ENCODE measurements at places on chromosomes 11 and 22.

GRCh38 chr11:35786188-35786587, 123.6 kb downstream of the TRIM44 start:
- DNase-seq, result no peak

GRCh38 chr11:75351791-75352587, 528 bp upstream of the ARRB1 start:
- no peak for DNase-seq

GRCh38 chr11:115208808-115209259, 295.4 kb downstream of the CADM1 start:
- DNase-seq, result no peak

- DNase-seq, result no peak
Measured at GRCh38 chr22:40525250-40525884, 111.2 kb downstream of the MRTFA start.

- no peak for DNase-seq
Measured at GRCh38 chr11:34640050-34640923, 19.4 kb downstream of the EHF start.

DNA sequence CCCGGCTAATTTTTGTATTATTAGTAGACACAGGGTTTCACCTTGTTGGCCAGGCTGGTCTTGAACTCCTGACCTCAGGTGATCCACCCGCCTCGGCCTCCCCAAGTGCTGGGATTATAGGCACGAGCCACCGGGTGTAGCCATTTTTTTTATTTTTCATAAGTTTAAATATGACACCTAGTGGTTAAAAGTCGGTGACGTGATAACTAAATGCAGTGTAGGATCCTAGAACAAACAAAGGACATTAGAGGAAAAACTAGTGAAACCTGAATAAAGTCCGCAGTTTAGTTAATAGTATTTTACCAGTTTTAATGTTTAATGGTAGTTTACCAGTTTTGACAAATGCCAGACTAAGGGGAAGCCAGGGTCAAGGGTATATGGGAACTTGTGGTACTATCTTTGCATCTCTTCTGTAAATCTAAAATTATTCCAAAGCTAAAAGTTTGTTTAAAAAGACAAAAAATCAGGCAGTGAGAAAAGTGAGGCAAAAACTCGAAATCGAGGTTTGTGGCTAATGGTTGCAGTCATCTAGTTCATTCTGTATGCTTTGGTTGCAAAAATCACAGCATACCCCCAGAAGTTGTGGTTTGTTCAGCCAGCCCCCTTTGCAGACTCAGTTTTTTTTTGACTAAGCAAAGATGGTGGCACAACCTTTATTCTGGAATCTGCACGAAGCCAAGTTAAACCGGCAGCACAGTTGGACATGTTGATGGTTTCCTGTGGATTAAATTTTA, 29.6 kb downstream of the TOM1 start:
- DNase-seq, result no peak

- DNase-seq, result no peak
Measured at GRCh38 chr22:41862160-41862529, 29.2 kb downstream of the SREBF2 start.

DNA sequence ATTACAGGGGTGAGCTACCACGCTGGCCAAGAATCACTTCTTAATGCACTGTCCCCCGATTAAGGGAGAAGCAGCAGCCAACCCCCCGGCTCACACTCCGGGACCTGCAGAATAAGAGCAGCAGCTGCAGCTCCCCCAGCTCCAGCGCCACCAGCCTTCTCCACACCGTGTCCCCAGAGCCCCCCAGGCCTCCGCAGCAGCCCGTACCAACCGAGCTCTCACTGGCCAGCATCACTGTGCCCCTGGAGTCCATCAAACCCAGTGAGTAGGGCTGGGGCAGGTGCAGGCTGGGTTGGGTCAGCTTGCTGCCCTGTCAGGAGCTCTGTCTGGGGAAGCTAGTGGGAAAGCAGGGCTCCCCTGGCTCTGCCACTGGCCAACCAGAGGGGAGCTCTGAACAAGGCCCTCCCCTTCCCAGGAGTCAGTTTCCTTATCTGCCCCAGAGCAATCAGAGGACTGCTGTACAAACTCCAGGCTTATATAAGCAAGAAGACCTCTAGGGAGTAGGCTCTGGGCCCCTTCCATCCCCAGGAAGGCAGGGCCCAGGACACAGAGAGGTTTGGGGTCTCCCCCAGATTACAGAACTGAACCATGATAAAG, 8.5 kb upstream of the SH3BP1 start:
- DNase-seq, result no peak

DNA sequence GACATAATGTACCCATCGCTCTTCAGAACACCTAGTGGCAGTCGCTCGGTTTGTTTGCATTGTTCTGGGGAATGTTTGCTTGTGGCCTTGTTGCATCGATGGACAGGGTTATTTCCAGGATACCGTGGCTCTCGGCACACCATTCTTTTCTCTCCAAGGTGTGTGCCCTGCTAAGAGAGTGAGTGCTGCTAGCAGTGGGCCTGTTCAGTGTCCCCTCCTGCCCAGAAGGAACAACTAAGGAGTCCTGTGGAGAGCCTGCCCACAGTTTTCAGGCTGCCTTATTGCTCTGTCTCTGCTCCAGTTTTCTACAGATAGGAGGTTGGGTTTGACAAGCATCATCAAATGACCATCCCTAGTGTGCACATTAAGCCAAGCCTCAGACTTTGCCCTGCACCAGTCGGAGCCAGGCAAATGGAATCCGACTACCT, 1.4 kb downstream of the CRY2 start:
- DNase-seq, result no peak

DNA sequence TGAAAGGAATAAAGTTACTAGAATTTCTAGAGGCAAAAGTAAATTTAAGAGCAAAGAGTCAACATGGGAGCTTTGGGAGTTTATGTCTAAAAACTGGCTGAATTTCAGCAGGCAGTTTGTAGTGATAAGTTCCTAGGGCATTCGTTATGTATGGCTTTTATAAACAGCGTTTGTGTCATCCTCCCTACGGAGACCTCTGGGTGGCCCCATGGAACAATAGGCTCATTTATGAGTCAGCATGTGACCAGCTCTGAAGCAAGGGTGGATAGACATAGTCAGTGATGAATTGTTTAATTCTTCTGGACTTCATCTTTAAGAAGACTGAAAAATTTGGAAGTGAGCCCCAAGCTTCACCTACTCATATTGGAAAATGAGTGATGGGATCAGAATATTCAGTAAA, 37.1 kb downstream of the SVIP start:
- DNase-seq, result no peak

GRCh38 chr11:65445604-65446445, 23.2 kb downstream of the NEAT1 start:
- DNase-seq, result no peak

DNA sequence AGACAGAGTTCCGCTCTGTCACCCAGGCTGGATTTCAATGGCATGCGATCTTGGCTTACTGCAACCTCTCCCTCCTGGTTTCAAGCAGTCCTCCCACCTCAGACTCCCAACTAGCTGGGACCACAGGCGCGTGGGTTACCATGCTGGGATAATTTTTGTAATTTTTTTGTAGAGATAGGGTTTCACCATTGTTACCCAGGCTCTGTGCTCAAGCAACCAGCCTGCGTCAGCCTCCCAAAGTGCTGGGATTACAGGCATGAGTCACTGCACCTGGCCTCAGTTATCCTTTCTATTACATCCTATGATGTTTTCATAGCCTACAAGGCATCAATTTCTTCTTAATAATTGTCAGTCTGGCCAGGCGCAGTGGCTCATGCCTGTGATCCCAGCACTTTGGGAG, 36.5 kb downstream of the LRRC74B start:
- DNase-seq, result no peak

DNA sequence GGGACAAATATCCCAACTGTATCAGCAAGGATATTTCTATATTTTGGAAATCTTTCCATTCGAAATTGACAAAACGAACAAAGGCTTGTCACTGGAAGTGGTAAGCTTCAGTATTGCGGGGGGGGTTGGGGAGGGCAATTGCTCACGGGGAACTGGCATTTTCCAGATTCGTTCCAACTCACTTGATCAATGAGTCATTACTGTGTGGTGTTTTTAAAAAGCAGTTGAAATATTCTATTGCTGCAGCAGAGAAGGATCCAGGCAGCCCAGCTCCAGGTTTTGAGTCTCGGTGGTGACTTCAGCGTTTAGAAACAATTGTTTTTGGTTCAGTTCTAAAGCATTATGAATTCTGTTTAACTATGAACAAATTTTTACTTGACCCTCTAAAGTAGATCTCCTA, 33.8 kb upstream of the FBLN1 start:
- no peak for DNase-seq

DNA sequence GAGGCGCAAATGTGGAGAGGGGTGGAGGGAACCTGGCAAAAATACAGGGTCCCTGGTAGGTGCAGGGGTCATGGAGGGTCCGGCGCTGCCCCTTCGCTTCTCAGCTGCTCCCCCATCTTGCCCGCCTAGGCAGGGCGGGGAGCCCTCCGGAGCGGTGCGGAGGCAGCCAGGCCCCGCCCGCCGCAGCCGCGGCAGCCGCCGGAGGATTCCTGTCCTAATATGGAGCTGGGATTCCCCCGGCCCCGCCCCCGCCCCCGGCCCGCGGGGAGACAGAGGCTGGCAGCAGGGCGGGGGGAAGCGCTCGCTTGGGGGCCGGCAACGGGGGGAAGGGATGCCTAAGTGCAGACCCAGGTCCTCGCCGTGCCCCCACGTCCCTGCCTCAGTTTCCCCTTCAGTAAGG, 1.0 kb upstream of the NPAS4 start:
- DNase-seq, result no peak

GRCh38 chr11:43573233-43573632, 107.3 kb upstream of the HSD17B12 start:
- no peak for DNase-seq

DNA sequence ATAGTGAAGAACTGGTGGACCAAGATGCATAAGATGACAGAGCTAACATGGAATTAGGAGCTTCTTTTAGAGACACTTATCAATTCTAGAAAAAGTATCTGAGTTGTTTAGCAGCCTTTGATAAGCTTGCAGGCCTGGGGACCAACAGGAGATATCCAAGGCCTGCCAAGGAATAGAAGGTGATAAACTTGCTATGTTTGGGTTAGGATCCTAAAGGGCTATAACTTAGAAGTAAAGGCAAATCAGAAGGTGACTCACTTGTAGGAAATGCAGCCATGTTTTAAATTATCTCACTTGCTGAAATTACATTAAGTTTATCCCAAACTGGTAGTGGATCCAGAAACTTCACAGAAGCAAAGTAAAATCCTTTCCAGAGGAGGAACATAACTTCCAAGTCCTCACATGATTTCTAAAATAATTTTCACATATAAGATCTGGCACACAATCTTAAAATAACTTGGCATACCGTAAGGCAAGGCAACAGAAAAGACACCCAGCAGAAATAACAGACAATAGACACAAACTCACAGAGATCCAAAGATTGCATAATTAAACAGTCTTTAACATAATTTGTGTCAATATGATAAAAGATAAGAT, 69.6 kb upstream of the TEAD1 start:
- DNase-seq, result no peak

DNA sequence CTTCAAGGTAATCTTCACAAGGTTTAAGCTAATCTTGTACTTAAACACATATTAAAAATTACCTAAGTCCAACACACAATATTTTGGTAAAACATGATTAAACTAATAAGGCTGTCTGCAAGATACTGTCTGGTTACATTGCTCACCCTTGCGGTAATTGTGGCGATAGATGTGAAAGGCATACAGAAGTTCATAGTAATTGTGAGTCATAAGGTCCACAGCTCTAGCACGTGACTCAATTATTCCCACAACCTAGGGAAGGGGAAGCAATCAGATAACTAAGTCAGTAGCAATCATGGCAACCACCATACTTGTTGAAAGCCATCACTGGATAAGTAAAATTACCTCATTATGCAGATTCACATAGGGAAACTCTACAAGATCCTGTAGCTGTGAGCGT, 30.5 kb upstream of the FNBP4 start:
- DNase-seq, result peak; percentile 58

DNA sequence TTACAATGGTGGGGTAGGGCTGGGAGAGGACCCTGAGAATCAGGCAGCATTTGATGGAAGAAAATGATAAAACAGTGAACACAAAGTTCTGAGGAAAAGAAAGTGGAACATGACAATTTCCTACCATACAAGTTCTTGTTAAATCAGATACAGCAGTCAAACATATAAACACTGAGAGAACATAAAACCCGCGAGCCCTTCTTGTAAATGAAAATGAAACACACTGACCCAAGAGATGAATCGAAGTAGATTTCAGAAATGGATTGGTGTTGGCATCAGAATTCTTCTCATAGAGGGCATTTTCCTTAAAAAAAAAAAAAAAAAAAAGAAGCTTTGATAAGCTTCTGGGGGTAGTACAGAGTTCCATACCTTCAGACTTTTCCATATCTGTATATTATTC, 134.7 kb upstream of the TMEM45B start:
- no peak for DNase-seq

- no peak for DNase-seq
Measured at GRCh38 chr11:364991-365725, 4.1 kb upstream of the B4GALNT4 start.

- DNase-seq, result peak; percentile 40
Measured at GRCh38 chr11:18243783-18244362, 4.6 kb downstream of the SAA2 start.

GRCh38 chr22:47927648-47928210, 1165.3 kb downstream of the TBC1D22A start:
- DNase-seq, result no peak

- DNase-seq, result no peak
Measured at GRCh38 chr11:63770763-63771162, 2.2 kb upstream of the ZFTA start.

GRCh38 chr11:17736930-17737817, 2.6 kb downstream of the KCNC1 start:
- DNase-seq, result no peak

DNA sequence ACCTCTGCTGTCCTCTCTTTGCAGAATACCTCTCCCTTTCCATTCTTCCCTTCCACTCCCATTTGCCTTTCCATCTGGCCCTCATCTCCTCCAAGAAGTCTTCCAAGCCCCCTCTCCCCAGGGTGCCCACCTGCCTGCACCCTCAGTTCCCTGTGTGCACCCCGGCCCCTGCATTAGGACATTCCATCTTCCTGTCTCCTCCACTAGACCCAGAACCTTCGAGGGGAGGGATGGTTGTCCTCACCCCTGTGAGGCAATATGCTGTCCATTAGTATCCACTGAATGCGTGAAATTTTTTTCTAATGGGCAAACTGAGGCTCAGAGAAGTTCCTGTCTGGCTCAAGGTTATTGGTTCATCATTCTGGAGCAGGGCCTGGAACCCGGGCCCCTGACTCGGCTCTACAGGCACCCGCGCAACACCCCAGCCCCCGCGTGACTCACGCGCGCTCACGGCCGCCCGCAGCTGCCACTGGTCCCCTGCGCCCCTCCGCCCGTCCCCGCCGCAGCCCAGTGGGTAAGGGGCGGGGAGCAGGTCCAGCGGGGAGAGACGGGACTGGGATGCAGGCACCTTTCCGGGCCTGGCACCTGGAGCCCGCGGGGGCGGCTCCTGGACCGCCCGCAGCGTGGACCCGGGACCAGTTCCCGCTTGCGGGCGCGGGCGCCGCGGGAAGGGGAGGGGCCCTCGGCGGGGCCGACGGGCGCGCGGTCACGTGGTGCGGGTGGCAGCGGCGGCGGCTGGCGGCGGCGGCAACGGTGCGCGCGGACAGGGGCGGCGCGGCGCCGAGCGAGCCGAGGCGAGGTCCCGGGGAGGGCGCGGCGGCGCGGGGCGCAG, 7.0 kb downstream of the SEPTIN3 start:
- DNase-seq, result no peak

GRCh38 chr11:117414724-117415123, 87.1 kb downstream of the CEP164 start:
- no peak for DNase-seq

Data from astrocyte of the cerebellum (primary cell).